Stimulated activated CD8-positive, alpha-beta memory T cell treated with anti-CD3 and anti-CD28 coated beads, Interleukin-4, amount 100 ng/mL, for 1 hour (primary cell): ENCODE measurements at places on chromosomes 5 and 9.

GRCh38 chr9:126861707-126862103 is 1.3 kb downstream of the ZBTB34 start:
- DNase-seq: no peak

DNA sequence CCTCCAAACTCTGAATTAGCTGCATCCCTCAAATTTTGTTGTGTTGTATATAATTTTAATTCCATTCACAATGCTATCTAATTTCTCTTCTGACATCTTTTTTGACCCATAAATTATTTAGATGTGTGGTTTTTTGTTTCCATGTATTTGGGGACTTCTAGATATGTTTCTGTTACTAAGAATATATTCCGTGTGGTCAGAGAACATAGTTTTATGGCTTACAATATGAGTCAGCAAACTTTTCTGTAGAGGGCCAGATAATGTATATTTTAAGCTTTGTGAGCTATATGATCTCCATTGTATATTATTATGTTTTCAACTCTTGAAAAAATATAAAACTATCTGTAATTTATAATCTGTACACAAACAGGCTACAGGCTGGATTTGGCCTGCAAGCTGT is 33.4 kb downstream of the MVB12B start:
- no peak for DNase-seq

DNA sequence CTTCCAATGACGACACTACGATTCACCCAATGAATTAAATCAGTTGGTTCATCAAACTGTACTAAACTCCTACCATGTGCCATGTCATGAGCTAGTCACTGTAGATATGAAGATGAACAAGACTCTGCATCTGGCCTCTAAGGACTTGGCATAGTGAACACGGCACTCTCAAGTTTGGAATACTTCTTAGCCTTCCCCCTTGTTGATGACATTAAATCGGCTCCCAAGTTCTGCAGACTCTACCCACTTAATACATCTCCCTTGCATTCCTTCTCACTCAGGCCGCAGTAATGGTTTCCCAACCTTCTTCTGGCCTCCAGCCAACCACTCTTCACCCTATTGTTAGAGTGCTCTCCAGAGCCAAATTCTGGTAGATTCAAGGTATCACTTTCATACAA is 184.7 kb downstream of the MAPKAP1 start:
- DNase-seq: no peak

DNA sequence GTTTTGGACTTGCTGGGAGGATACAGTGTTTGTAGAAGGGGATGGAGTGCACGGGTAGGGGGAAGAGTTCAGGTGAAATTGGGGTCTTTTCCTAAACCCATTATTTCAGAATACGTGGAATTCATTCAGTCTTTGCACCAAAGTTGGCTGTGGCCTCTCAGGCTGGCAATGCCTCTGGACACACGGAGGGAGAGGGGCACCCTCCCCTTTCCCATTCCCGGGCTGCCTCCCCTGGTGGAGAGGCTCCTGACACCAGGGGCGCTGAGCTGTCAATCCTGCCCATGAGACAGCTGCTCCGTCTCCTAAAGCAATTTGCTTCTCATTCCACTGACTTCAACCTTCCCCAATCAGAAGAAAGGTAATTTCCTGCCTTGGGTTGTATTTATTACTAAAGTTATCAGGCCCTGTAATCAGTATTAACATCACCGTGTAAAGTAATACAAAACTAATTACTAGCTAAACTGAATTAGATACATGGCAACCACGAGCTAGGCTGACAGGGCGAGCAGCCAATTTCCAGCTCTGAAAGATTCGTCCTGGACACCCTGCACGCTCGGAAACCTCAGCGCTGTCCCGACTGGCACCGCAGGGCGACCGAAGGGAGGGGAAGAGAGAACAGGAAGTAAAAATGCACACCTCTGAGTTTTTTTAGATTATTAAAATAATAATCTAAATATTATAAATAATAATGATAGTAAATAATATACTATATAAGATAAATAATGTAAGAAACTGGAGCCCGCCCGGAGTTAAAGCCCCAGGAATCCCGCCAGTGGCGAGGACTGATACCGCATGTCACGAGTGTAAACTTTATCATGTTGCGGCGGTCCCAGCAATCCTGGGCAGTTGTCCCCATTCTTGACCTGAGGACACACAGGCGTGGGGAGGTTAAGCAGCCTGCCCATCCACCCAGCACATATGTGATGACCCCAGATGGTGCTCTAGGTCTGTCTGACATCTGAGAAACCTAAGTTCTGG is 6.9 kb upstream of the OLFM1 start:
- DNase-seq: no peak

GRCh38 chr5:179833709-179834070 is 13.0 kb downstream of the SQSTM1 start:
- DNase-seq: no peak

DNA sequence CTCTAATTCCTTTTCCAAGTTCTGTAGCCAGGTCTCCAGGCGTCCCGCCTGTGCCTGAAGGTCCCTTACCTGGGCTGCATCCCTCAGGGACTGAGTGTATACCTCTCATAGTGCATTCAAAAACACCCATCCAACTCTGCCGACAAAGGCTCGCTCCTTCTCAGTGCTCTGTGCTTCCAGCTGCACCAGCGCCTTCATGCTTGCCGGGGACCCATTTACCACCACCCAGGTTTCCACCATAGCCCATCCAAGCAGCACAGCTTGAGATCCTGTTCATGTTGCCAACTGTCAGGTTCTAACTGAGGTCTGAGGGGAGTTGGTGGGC is 794.5 kb downstream of the EFNA5 start:
- DNase-seq: no peak
